ENCODE measurements at places on chromosomes 12 and 14.

- no peak for DNase-seq
- H3K36me3 ChIP-seq: no peaks in the 10 kb centered on the region
- no peaks in the 10 kb centered on the region for H3K4me1 ChIP-seq
- no peak overlapping the region for H3K4me3 ChIP-seq
Measured at GRCh38 chr12:15751741-15752140, 37.4 kb downstream of the EPS8 start.

- peak; percentile 51 for DNase-seq
- peaks cover 23% of the 10 kb centered on the region for H3K36me3 ChIP-seq
- peaks cover 61% of the 10 kb centered on the region for H3K4me1 ChIP-seq
- H3K4me3 ChIP-seq: peak overlapping the region; percentile 58
Measured at GRCh38 chr14:21923820-21924219, 250.2 kb upstream of the OR4E1 start.

- H3K27ac ChIP-seq: peak overlapping the region; percentile 71
- peaks cover 41% of the 10 kb centered on the region for H3K4me1 ChIP-seq
- H3K36me3 ChIP-seq: peaks cover 1% of the 10 kb centered on the region
- DNase-seq: no peak
Measured at GRCh38 chr12:49941556-49942511, 8.7 kb upstream of the AQP2 start.

- no peaks in the 10 kb centered on the region for H3K27me3 ChIP-seq
- no peaks in the 10 kb centered on the region for H3K36me3 ChIP-seq
- H3K27ac ChIP-seq: no peak overlapping the region
- H3K4me1 ChIP-seq: no peaks in the 10 kb centered on the region
- no peak for DNase-seq
Measured at GRCh38 chr14:42299692-42300091, 693.0 kb downstream of the LRFN5 start.

- H3K4me3 ChIP-seq: no peak overlapping the region
- no peaks in the 10 kb centered on the region for H3K36me3 ChIP-seq
- no peak overlapping the region for H3K27ac ChIP-seq
- H3K4me1 ChIP-seq: no peaks in the 10 kb centered on the region
- DNase-seq: peak; percentile 33
- no peaks in the 10 kb centered on the region for H3K27me3 ChIP-seq
Measured at GRCh38 chr12:61870658-61871484, 389.3 kb upstream of the USP15 start.

- no peak overlapping the region for H3K27ac ChIP-seq
- H3K27me3 ChIP-seq: no peaks in the 10 kb centered on the region
- DNase-seq: no peak
Measured at GRCh38 chr12:132776816-132777568, 15.4 kb upstream of the ANKLE2 start.

DNA sequence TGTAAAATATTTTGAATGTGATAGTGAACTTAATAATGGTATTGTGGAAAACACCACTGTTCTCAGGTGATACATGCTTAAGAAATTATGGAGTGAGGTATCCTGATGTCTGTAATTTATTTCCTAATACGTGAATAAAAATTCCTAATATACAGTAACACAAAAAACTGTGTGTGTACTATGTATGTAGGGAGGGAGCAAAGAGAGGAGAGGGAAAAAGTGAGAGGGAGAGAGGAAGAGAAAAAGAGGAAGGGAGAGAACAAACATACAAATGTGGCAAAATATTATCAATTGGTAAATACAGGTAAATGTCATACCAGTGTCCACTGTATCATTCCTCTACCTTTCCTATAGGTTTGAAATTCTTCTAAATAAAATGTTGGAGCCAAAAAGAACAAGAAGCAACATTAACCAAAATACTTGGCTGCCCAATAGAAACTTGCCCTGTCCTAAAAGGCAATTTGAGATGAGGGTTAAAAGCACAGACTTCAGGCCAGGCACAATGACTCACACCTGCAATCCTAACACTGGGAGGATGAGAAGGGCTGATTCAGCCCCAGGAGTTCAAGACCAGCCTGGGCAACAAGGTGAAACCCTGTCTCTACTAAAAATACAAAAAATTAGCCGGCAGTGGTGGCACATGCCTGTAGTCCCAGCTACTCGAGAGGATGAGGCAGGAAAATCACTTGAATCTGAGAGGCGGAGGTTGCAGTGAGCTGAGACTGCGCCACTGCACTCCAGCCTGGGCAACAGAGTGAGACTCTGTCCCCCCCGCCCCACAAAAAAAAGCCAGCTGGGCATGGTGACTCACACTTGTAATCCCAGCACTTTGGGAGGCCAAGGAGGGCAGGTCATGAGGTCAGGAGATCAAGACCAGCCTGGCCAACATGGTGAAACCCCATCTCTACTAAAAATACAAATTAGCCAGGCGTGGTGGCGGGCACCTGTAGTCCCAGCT, 14.5 kb downstream of the R3HDM2 start:
- no peaks in the 10 kb centered on the region for H3K4me1 ChIP-seq
- no peak overlapping the region for H3K4me3 ChIP-seq
- H3K27me3 ChIP-seq: no peaks in the 10 kb centered on the region
- peaks cover 11% of the 10 kb centered on the region for H3K36me3 ChIP-seq
- DNase-seq: no peak

- no peaks in the 10 kb centered on the region for H3K36me3 ChIP-seq
- H3K27me3 ChIP-seq: no peaks in the 10 kb centered on the region
- no peak overlapping the region for H3K4me3 ChIP-seq
- H3K4me1 ChIP-seq: no peaks in the 10 kb centered on the region
Measured at GRCh38 chr12:124213666-124214347, 81.1 kb upstream of the RFLNA start.

GRCh38 chr12:107229827-107230226, 136.5 kb upstream of the CRY1 start:
- no peak overlapping the region for H3K27ac ChIP-seq
- H3K4me3 ChIP-seq: no peak overlapping the region
- no peaks in the 10 kb centered on the region for H3K36me3 ChIP-seq
- H3K27me3 ChIP-seq: peaks cover 12% of the 10 kb centered on the region
- H3K4me1 ChIP-seq: no peaks in the 10 kb centered on the region

GRCh38 chr14:33851931-33852330, 98.9 kb downstream of the EGLN3 start:
- peaks cover 2% of the 10 kb centered on the region for H3K4me1 ChIP-seq
- no peak overlapping the region for H3K4me3 ChIP-seq
- peaks cover 23% of the 10 kb centered on the region for H3K27me3 ChIP-seq
- H3K27ac ChIP-seq: no peak overlapping the region

DNA sequence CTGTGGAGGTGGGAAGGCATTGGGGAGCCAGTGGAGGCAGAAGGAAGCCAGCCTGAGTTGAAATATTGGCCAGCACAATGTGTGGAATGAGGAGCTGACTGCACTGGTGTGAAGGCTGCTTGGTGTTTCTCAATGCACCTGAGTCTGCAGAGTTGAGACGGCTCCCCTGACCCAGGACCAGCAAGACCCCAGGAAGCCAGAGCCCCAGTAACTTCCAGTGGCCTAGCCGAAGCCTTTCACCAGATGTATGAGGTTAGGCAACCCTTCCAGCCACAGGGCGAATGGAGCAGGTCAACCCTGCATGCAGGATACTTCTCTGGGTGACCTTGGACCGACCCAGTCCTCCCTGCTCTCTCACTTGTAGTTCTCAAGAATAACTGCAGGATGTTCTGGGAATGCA, 12.9 kb upstream of the KRT73 start:
- peaks cover 1% of the 10 kb centered on the region for H3K36me3 ChIP-seq
- no peak overlapping the region for H3K4me3 ChIP-seq
- no peak overlapping the region for H3K27ac ChIP-seq
- peak; percentile 14 for DNase-seq
- peaks cover 75% of the 10 kb centered on the region for H3K4me1 ChIP-seq

- DNase-seq: peak; percentile 69
- H3K4me3 ChIP-seq: no peak overlapping the region
- peaks cover 9% of the 10 kb centered on the region for H3K4me1 ChIP-seq
- peaks cover 24% of the 10 kb centered on the region for H3K27me3 ChIP-seq
- no peak overlapping the region for H3K27ac ChIP-seq
Measured at GRCh38 chr14:71855399-71856036, 76.7 kb upstream of the RGS6 start.

GRCh38 chr12:100359822-100360221, 2.9 kb downstream of the SLC17A8 start:
- peaks cover 29% of the 10 kb centered on the region for H3K27me3 ChIP-seq
- no peak overlapping the region for H3K4me3 ChIP-seq
- no peaks in the 10 kb centered on the region for H3K4me1 ChIP-seq

DNA sequence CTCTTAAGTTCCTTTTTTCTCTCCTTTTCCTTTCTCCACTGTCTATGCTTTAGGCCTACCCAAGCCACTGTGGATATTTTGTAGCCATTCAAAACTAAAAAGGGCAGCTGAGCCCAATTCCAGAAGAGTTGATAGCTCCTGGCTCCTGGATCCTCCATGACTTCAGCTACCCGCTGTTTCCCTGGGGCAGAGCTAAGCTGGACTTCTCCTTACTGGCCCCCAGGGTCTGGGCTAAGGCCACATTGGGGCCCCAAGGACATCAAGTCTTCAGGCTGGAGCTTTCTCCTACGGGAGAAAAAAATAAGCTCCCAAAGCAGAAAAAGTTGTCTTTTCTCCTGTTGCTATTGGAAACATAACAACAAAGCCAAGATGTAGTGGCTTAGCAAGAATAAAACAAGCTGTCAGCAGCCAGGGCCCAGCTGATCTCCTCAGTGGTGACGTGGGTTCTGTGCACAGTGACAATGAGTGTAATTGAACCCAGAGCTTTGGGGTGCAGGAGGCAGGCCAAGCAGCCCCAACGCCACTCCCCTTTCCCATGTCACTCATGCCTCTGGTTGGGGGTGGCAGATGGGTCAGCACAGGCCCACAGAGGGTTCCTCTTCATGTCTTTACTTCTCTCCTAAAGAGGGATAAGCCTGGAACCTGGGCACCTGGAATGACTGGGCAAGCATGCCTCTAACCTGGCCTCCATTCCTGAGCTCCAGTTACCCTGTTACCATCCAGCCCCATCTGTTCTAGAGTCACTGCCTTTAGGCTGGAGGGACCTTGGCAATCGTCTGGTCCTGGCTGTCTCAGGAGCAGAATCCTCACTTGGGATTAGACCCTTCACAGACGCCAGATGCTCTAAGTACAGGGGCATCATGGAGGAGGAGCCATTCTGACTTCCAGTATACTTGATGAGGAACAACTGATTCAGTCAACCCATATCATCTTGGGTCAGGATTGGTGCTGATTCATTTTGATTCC, 171.2 kb downstream of the ZFP36L1 start:
- no peak overlapping the region for H3K27ac ChIP-seq
- peaks cover 5% of the 10 kb centered on the region for H3K36me3 ChIP-seq
- no peaks in the 10 kb centered on the region for H3K27me3 ChIP-seq

DNA sequence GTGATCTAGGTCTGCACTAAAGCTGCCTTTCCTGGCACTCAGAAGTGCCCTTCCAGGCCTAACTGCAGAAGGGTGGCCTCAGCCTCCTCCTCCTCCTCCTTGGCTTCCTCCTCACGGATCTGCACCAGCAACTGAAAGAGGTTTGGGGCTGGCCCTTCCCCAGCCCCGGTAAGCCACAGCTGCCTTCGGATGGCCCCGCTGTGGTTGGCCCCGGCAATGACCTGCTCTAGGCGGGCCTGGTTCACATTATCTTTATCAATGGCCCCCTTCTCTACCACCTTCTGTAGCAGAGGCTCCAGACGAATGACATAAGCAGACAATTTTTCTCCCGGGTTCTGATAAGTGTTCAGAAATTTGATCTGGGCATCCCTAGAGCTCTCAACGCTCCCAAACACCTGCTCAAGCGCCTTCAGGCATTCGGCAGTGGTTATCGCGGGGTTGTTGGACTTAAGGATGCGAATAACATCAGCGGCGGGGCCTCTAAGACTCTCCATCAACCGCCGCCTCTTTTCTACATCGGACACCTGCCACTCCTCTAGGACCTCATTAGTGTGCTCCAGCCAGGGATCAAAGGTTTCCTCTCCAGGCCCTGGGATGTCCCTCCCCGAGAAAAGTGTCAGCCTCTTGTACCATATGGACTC, 1.5 kb downstream of the PNMA1 start:
- DNase-seq: peak; percentile 55
- H3K4me1 ChIP-seq: peaks cover 34% of the 10 kb centered on the region
- H3K4me3 ChIP-seq: peak overlapping the region; percentile 86
- peaks cover 23% of the 10 kb centered on the region for H3K36me3 ChIP-seq
- no peaks in the 10 kb centered on the region for H3K27me3 ChIP-seq

DNA sequence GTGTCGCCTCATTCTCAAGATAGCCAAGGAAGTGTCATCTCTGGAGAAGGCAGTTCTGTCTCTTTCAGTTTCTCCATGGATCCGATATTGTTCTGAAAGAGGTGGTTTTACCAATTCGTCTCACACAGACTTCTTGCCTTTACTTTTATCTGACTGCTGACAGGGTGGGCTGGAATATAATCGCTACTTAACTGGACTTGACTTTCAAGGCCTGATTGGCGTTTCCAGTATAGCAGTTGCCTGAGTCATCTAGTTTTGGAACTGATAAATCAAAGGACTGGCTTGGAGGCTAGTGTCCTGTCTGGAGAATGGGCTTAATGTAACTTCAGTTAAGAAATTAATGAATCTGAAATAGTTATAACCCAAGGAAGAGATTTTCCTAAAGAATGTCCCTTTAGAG, 21.6 kb downstream of the PRKCH start:
- H3K36me3 ChIP-seq: peaks cover 59% of the 10 kb centered on the region
- H3K27me3 ChIP-seq: no peaks in the 10 kb centered on the region
- DNase-seq: no peak
- H3K27ac ChIP-seq: peak overlapping the region; percentile 98

DNA sequence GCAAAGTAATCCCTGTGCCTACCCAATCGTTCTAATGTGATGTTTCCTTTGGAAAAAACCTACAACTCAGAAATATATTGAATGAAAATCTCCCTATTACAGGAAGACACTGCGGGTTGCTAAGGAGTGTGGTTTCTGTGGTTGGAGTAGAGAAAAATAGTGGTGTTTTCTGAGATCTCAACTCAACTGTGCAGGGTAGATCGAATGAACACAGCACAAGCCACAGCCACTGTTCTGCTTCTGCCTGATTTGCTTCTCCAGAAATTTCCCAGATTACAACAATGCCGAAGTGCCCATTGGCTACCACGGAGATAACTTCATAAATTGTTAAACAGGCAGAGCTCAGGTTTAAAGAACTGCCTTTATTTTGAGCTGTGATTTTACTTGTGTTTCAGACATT, 480.4 kb downstream of the DIO2 start:
- H3K36me3 ChIP-seq: no peaks in the 10 kb centered on the region
- no peaks in the 10 kb centered on the region for H3K27me3 ChIP-seq
- peaks cover 6% of the 10 kb centered on the region for H3K4me1 ChIP-seq
- H3K4me3 ChIP-seq: no peak overlapping the region
- H3K27ac ChIP-seq: no peak overlapping the region
- DNase-seq: no peak

GRCh38 chr12:64125913-64126312, 96.2 kb downstream of the KICS2 start:
- no peak overlapping the region for H3K4me3 ChIP-seq
- H3K36me3 ChIP-seq: no peaks in the 10 kb centered on the region
- no peak for DNase-seq
- H3K4me1 ChIP-seq: no peaks in the 10 kb centered on the region
- H3K27me3 ChIP-seq: peaks cover 4% of the 10 kb centered on the region
